NCI-H146 (cell line): ENCODE measurements at places on chromosomes 2 and 18.

GRCh38 chr2:241465543-241465942, 42.8 kb downstream of the STK25 start:
- no peak for DNase-seq

- no peak for DNase-seq
Observed at GRCh38 chr2:217357886-217358620, 498.2 kb upstream of the TNP1 start.

DNA sequence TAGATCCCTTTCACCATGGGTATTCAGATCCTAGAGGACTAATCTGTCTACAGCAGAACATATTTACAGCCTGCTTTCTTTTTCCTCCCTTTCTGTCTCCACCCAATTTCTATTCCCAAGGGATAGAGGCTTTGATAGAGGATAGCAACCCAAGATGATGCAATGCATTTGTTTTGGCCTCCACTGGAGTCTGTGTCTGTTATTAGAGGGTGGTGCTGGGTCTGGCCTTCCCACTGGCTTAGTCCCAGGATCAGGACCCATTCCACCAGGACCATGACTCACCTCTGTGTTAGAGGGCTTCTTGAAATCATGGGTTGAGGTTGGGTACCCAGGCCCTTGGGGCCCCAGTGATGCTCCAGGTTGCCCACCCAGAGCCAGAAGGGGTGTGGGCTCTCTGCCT, 239.7 kb upstream of the TNP1 start:
- DNase-seq = no peak

DNA sequence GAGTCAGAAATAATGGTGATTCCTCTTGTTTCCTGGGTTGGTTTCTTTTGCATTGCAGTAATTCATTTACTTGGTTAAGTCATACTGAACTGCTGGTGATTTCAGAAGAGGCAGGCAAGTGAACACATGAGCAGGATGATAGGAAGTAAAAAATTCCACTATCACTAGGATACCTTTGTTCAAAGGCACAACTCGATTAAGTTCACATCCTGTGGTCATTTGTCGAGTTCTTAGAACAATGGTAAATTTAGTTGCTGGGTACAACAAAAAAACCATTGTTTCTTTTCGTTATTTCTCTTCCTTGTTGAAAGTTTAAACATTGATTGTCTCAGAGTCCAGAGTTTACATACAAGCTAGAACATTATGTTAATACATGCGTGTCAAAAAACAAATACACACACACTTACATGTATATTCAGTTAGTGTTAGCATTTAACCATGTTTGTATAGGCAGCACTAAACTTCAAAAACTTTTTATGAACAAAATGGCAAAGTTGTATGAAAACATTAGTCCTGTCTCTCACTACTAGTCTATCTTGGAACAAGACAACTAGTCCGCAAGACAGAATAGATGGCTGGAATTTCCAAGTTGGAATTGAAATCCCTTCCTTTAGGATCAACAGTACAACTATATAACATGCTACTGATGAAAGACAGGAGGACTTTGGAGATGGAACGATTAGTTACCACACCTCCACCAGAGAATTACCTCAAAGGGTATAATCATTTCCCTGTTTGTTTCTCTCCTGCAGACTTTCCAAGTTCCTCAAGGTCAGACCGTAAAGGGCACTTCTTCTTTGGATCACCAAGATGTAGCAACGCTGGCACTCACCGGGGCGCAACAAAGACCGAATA, 26.2 kb downstream of the STK39 start:
- no peak for DNase-seq

- no peak for DNase-seq
Observed at GRCh38 chr18:39958876-39959275, 1996.2 kb upstream of the PIK3C3 start.

- DNase-seq = peak; percentile 75
Observed at GRCh38 chr2:59177748-59178147, 936.6 kb upstream of the FANCL start.

DNA sequence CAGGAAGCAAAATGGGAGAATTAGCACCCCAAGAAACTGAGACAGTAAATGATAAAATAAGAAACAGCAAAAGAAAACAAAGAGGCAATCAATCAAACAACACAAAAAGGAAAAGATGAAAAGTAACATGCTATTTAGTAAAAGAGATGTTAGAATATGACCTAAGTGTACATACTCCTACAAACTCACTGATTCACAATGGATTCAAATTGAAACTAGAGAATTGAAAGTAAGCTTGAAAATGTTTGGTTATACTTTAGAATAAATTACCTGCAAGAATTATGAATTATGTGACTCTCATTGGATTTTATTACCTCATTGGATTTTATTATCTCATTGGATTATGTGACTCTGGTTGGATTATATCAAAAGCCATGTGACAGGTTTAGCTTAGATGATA, 22.8 kb upstream of the CCNYL1 start:
- no peak for DNase-seq

GRCh38 chr2:191565647-191566198, 112.2 kb upstream of the NABP1 start:
- DNase-seq = no peak

GRCh38 chr18:7436166-7436565, 130.9 kb upstream of the PTPRM start:
- DNase-seq = no peak

GRCh38 chr2:139031722-139032121, 251.5 kb upstream of the NXPH2 start:
- DNase-seq = peak; percentile 63

DNA sequence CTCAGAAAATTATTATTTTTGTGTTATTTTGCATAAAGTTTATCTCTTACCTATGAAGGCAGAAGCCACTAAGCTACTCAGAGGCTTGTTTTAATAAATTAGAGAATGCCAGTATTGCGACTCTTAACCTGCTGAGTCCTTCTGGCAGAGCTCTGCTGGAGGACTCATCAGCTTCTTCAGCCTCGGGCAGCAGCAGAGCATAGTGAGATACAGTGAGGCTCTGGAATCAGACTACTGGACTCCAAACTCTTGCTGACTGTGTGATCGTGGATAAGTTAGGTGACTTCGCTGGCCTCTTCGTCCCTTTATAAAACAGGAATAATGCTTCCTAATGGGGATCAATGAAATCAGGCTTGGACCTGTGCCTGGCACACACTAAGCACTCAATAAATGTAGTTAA, 1.7 kb downstream of the PTRHD1 start:
- DNase-seq = no peak

DNA sequence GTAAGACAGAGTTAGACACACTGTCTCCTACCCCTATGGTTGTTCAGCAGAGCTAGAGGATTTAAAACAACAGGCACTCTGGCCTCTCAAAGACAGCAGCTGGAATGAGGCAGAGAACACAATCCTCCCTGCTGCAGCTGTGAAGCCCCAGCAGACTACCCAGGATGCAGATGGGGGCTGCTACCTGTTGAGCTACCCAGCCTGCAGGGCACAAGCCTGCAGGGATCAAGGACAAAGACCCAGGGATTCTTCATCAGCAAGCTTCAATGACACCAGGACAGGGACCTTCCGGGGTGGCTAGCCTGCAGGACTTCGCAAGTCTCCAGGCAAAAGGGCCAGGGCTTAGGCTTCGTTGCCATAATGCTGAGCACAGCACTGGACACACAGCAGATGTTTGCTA, 27.2 kb downstream of the GALNT14 start:
- DNase-seq = no peak

DNA sequence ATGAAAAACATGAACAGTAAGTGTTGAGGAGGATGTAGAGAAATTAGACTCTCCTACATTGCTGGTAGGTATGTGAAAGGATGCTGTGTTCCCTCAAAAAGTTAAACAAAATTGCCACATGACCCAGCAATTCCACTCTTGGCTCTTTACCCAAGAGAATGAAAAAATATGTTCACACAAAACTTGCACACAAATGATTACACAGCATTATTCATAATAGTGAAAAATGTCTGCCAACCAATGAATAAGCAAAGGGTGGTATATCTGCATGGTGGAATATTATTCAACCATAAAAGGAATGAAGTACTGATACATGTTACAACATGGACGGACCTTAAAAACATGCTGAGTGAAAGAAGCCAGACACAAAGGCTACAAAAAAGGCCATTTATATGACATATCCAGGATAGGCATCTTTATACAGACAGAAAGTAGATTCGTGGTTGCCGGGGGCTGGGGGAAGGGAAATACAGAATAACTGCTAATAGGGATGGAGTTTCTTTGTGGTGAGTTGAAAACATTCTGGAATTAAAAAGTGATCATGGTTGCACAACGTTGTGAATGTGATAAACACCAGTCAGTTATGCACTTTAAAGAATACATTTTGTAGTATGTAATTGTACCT, 85.4 kb upstream of the MYO3B start:
- no peak for DNase-seq

DNA sequence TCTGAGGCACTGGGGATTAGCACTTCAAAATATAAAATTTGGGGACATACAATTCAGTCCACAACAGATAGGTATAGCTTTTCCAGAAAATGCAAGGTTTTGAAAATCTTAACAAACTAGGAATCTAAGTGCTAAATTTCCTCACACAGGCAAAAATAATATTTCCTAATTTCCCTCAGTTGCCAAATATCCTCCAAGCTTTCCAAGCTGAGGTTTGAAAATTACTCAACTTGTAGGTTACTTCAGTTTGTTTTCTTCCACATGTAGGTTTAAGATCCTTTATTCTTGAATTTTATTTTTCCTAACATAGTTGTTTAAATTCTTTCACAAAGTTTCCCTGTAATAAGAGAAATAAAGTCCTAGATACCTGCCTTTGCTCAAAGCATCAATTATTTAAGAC, 192.9 kb upstream of the NRXN1 start:
- DNase-seq = no peak

GRCh38 chr18:29250259-29250658, 1073.3 kb upstream of the CDH2 start:
- no peak for DNase-seq

- no peak for DNase-seq
Observed at GRCh38 chr2:239820836-239821693, 204.1 kb downstream of the NDUFA10 start.

- DNase-seq = peak; percentile 40
Observed at GRCh38 chr2:199979832-199980628, 24.6 kb downstream of the MAIP1 start.

DNA sequence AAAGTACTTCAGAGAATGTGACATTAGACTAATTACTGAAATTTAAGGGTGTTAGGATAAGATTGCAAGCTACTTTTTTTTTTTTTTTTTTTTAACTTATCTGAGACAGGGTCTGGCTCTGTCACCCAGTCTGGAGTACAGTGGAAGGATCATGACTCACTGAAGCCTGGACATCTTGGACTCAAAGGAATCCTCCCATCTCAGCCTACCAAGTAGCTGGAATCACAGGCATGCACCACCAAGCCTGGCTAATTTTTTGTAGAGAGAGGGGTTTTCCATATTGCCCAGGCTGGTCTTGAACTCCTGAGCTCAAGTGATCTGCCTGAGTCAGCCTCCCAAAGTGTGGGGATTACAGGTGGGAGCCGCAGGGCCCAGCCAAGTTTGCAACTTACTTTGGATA, 1246.0 kb upstream of the ZEB2 start:
- no peak for DNase-seq

GRCh38 chr18:38450876-38451275, 885.3 kb upstream of the CELF4 start:
- DNase-seq = peak; percentile 10

GRCh38 chr2:23550553-23550952, 165.6 kb downstream of the KLHL29 start:
- DNase-seq = no peak

DNA sequence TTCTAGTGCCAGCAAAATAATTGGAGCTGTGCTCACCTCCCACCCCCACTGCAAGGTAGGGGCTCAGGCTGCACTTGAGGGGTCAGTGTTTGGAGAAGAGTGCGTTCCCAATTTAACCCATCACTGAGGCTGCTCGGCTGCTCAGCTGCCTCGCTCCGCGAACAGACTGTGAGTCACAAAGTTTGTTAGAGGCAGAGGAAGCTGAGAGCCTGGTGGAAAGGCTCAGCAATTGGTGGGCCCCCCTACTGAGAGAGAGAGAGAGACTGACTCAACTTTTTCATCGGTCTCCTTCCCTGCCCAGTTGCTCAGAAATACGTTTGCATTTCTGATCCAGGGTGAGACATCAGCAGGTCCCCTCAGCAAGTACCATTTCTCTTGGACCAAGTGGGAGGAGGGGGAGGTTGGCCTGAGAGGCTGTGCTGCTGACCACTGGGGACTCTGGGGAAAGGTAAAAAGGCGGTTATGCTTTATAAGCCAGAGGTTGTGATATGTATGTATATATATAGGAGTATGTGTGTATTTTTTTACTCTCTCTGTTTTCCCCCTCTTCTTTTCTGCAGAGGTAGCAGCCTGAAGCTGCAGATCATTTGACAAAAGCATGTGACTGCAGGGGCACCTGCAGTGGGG, 1.5 kb downstream of the EFR3B start:
- no peak for DNase-seq

- no peak for DNase-seq
Observed at GRCh38 chr2:110852541-110853263, 120.3 kb downstream of the ACOXL start.

DNA sequence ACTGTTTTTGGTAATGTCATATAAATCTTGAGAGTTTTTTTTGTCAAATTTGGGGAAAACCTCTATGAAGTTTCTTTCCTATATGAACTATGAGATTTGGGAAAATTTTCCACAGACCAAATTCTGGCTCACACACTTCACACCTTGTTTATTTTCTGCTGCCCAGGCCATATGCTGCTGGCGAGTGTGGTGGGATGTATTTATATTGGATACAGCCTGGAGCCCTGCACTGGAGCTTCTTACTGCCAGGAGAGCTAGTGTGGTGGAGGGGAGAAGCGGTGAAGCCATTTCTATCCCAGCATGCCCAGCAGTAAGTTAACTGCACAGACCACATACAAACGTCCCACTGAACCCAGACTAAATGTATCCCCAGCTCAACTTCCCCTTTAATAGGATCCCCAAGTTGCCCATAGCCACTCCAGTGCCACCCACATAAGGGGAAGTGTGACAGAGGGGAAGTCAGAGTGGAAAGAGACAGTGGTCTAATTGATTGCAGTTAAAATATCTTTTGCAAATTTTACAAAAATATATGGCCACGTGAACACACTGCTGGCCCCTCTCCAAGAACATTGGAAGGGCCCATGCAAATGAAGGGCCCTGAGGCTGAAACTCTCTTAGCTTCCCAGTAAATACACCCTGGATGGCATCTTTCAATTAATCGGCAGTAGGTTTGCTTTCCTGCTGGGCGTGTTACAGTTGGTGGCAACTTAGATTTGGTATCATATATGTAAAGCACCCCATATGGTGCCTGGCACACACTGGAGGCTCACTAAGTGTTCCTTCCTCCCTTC, 146.6 kb upstream of the ITGA6 start:
- peak; percentile 5 for DNase-seq

GRCh38 chr2:101150306-101151145, 656 bp downstream of the TBC1D8 start:
- DNase-seq = peak; percentile 57

- DNase-seq = no peak
Observed at GRCh38 chr2:96555146-96555610, 18.6 kb downstream of the ARID5A start.

GRCh38 chr2:60976875-60977561, 40.5 kb upstream of the PEX13 start:
- no peak for DNase-seq
